Heart right ventricle (tissue), 16 donors: ENCODE measurements at places on chromosomes 4 and X. TPM values are rescaled to one million over a fixed set of nuclear protein-coding genes. Genes with fewer than 3 reads are reported as not detected.

- no peak for DNase-seq
Observed at GRCh38 chr4:53371843-53372521, 5.5 kb upstream of the FIP1L1 start.

The IL9R gene
- polyA plus RNA-seq: 0.15 TPM

The PNMA6A gene
- polyA plus RNA-seq: 0.51 TPM

DNA sequence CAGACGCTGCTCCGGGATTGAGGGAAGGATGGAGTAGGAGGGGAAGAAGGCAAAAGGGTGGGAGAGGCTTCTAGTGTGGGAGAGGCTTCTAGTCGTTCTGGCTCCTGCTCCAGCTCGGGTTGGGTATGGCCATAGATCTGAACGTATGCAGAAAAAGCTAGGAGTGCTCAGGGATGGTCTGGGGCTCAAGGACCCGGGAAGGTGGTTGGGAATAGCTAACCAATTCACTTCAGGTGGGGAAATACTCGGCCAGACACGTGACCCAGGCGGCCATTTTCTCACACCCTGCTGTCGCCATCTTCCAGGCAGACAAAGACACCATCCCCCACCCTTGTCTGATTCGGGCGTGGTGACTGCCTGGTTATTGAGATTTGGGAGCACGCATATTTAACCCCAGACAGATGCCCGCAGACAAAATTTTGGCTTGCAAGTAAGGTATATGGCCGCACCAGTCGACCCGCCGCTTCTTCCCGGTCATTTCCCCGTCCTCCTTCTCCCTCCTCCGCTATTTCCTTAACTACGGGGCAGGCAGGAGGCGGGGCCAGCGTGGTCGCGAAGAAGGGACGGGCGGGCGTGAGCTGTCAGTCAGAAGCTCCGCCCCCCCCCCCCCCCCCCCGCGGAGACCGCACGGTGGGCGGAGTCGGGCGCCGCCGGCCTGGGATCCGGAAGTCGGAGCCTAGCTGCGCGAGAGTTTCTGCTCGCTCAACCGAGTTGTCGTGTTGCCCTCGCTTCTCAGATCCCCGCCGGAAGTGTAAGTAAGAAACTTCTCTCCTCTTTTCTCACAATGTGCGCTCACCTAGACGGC is at the start of gene GNL3L:
GNL3L (plus strand) TSS at position 668 of the 805 bp plus-strand sequence. CDS start 2,348 bp downstream, outside the sequence.
- peak; percentile 85 for DNase-seq

GRCh38 chr4:183783991-183784553 is 121.0 kb upstream of the STOX2 start:
- no peak for DNase-seq

- no peak for DNase-seq
Observed at GRCh38 chrX:71814123-71814912, 51.2 kb downstream of the CXorf49B start.

The GSX2 gene
- polyA plus RNA-seq: not detected

GRCh38 chrX:134171661-134172587 is 65.1 kb upstream of the CCDC160 start:
- DNase-seq: peak; percentile 13

GRCh38 chrX:50942471-50942870 is 31.9 kb downstream of the BMP15 start:
- DNase-seq: no peak

DNA sequence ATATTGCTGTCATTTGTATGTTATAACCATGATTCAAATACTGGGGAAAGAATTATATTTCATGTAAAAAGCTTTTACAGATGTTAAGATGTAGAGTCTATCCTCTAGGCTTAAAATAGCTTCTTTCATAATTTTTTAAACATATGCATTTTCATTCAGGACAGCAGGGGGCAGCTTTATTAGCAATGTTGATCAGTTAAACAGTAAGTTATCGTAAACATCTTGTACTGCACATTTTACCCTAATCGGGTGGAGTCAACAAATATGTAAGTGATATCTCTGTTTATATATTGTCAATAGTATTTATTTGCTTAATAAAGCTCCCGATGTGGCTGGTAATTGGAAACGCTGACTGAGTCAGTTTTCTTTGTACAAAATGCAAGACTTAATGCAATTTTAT is 142.5 kb upstream of the MED14 start:
- DNase-seq: no peak

DNA sequence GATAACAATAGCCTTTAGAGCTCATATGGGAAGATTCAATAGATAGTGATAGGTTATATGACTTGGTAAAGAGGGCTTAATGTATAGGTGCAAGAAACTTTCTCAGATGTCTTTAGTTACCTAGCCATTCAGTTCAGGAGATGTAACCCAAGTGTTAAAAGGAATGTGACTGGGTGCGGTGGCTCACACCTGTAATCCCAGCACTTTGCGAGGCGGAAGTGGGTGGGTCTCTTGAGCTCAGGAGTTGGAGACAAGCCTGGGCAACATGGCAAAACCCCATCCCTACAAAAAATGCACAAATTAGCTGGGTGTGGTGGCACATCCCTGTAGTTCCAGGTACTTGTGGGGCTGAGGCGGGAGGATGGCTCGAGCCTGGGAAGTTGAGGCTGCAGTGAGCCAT is 7.9 kb downstream of the TET2 start:
- DNase-seq: no peak

DNA sequence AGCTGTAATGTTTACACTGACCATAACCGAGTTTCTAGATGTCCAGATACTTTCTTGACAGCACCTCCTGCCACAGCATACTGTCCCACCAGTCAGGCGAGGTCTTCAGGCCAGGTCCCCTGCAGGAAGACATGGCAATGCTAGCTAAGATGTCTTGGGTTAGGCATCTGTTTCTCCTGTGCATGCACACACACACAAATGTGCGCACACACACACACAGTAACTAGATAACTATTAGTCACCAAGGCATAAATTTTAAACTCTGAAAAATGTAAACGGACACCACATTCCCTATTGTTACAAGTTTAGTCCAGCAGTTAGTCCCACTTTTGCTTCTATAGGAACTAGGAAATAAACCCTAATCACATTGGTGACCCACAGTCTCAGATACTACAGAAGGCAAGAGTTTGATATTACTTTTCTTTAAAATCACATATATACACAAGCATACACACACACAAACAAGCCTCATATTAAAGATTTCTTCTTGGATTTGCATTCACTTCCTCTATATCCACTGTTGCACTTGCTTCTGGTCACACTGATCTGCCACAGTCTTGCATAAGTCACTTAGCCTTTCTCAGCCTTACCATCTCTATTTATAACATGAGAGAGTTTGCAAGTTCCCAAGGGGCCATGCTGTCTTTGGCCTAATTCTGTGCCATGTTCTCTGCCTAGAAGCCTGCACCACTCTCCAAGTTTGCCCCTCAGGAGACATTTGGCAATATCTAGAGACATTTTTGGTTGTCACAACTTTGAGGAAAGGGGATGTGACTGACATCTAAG is 32.2 kb downstream of the IL21 start:
- DNase-seq: no peak

- no peak for DNase-seq
Observed at GRCh38 chr4:32189788-32190187, 1469.6 kb downstream of the PCDH7 start.

GRCh38 chrX:114097427-114097826 is 486.5 kb upstream of the HTR2C start:
- no peak for DNase-seq

GRCh38 chr4:61824454-61824853 is 624.3 kb downstream of the ADGRL3 start:
- DNase-seq: no peak

DNA sequence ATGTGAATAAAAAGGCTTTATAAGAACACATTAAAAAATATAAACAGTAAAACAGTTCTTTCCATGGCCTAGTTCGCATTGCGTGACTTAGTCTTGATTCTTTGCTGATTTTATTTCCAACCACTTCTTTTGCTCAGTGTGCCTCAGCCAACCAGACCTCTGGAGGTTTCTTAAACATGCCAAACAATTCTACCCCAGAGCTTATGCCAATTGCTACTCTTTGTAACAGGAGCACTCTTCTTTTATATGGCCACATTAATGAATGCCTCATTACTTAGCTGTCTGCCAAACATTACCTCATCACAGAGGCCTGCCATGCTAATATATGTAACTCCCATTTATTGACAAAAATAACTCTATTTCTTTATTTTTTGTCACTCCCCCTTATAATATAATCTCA is 202.3 kb downstream of the NDST4 start:
- no peak for DNase-seq

DNA sequence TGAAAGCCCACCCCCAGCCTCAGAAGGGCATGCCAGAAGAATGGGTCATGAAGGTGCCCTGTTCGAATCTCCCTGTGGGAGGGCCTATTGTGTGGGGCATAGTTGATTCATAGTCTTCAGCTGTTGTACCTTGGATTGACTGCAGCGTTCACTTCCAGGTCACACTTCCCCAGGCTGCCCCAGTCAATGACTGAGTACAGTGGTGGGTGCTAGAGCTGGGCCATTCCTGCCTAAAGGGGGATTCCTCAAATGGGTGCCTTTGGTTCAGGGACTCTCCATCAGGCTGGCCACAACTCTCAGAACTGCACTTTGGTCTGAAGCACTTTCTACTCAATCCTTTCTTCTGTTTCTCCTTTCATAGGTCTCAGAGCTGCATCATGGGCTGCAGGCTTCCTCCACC is 35.0 kb upstream of the RASGEF1B start:
- DNase-seq: no peak

The KLKB1 gene
- 0.57 TPM for polyA plus RNA-seq

DNA sequence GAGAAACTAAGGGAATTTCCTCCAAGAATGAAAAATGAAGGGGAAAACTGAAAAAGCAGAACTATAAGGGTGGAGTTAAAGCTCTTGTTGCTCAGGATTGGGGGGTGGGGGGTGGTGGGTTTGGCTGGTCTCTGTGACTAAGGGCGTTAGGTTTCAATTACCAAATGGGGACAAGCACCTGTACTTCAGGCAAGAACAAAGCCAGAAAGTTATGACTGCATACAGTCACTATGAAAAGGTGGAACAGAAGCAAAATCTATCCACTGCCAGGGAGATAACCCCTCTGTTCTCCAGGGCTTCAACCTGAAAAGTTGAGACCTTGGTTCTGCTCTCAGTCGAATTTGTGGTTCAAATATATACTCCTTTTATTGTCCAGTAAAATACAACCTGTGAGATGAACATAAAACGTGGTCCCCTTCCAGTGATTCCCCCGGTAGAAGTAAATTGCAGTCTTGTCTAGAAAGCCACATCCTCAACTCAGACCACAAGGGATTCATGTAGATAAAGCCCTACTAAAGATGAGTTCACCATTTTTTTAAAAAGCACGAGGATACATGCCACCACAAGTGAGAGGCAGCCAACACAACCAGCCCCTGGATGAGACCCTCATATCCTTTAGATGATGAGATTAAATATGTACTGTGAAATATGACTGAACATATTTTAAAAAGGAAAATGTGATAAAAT is 257.1 kb upstream of the RPS6KA3 start:
- DNase-seq: no peak
